T-helper 17 cell (primary cell): ENCODE measurements at places on chromosomes 4 and X.
A peak's percentile ranks its signal among the peaks of the same experiment; 100 is the strongest.

- no peaks in the 10 kb centered on the region for H3K4me1 ChIP-seq
- peaks cover 33% of the 10 kb centered on the region for H3K27me3 ChIP-seq
- H3K36me3 ChIP-seq, result no peaks in the 10 kb centered on the region
- H3K4me3 ChIP-seq, result no peak overlapping the region
- no peak for DNase-seq
These were observed 43.9 kb upstream of the PDLIM5 start for GRCh38 chr4:94407846-94408245.

DNA sequence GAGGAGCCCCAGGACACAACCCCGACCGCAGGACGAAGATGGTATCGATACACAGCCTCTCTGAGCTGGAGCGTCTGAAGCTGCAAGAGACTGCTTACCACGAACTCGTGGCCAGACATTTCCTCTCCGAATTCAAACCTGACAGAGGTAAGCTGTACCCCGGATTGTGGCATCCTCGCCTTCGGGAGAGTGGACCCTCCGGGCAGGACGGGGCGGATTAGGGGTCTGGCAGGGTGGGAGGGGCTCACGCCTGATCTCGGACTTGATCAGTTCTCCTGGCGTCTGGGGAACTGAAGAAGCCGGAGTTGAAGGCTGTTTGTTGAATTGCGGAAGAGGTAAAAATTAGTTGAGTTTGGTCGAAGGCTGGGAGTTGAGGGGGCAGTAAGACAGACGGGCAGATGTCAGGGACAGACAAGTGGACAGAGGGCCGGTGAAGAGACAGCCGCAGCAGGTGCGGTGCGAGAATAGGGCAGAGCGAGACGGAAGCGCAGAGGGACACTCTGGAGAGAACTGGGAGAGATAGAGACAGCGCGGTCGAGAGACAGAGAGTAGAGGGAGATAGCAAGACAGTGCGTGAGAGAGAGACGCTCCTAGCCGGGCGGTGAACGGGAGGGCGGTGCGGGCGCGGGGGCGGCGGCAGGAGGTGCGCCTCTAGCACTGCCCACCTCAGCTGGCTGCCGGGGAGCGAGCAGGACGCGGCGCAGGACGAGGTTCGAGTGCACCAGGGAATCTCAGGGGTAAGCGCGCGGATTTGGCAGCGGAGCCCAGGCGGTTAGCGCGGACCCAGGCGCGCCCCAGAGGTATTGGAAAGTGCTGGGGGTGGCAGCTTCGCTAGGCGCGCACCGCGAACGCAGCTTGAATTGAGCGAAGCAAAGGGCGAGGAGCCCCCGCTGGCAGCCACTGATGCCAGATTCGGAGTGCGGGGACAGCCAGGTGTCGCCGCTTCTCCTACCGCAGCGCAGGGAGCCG, 23.9 kb downstream of the ARHGAP36 start:
- peaks cover 46% of the 10 kb centered on the region for H3K27me3 ChIP-seq
- H3K4me3 ChIP-seq, result no peak overlapping the region
- no peaks in the 10 kb centered on the region for H3K4me1 ChIP-seq
- no peak overlapping the region for H3K27ac ChIP-seq

GRCh38 chr4:150212485-150212884, 134.2 kb downstream of the DCLK2 start:
- H3K27ac ChIP-seq, result no peak overlapping the region
- H3K27me3 ChIP-seq, result peaks cover 32% of the 10 kb centered on the region
- no peaks in the 10 kb centered on the region for H3K36me3 ChIP-seq
- H3K4me1 ChIP-seq, result no peaks in the 10 kb centered on the region
- no peak overlapping the region for H3K4me3 ChIP-seq
- no peak for DNase-seq

GRCh38 chr4:80171656-80172055, 25.6 kb upstream of the PRDM8 start:
- peak overlapping the region; percentile 98 for H3K27ac ChIP-seq
- peaks cover 2% of the 10 kb centered on the region for H3K36me3 ChIP-seq
- H3K4me3 ChIP-seq, result peak overlapping the region; percentile 71
- H3K4me1 ChIP-seq, result peaks cover 41% of the 10 kb centered on the region
- DNase-seq, result no peak

GRCh38 chr4:7286170-7286569, 93.8 kb downstream of the SORCS2 start:
- H3K27me3 ChIP-seq, result peaks cover 44% of the 10 kb centered on the region
- no peak overlapping the region for H3K27ac ChIP-seq
- DNase-seq, result no peak
- no peak overlapping the region for H3K4me3 ChIP-seq
- peaks cover 3% of the 10 kb centered on the region for H3K36me3 ChIP-seq
- peaks cover 2% of the 10 kb centered on the region for H3K4me1 ChIP-seq

GRCh38 chr4:73917081-73917501, 47.9 kb downstream of the CXCL1 start:
- H3K36me3 ChIP-seq, result no peaks in the 10 kb centered on the region
- no peak overlapping the region for H3K27ac ChIP-seq
- no peaks in the 10 kb centered on the region for H3K4me1 ChIP-seq
- H3K4me3 ChIP-seq, result no peak overlapping the region
- H3K27me3 ChIP-seq, result no peaks in the 10 kb centered on the region
- DNase-seq, result no peak

DNA sequence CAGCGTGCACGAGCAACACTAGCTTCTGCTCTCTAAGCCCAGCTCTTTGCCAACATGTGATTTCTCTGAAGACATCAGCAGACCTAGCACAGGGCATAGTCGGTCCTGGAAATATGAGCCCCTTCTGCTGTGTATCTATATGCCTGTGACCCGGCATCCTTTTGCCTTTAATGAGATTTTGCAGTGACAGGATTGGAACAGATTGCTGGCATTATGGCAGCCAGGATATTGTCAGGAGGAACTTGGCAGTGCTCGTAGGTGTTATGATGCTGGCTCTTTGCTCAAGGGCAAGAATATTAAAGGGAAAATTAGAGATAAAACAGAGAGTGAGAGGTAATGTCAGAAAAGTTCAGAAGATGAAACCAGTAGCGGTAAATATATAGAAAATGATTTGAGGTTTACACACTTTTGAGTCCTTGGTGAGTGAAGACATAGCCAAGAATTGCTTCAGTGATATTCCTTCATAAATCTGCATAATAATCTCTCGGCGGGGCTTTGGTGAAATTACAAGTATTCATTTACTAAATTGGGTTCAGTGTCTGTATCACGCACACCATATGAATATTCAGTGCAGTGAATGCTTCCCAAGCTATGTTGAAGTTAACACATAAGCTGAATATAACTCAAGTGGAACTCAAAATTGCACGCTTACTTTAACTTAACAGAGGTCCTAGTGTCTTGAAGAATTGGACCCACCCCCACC, 502.1 kb upstream of the NR3C2 start:
- H3K4me3 ChIP-seq, result no peak overlapping the region
- DNase-seq, result no peak
- H3K36me3 ChIP-seq, result no peaks in the 10 kb centered on the region
- no peaks in the 10 kb centered on the region for H3K4me1 ChIP-seq
- no peak overlapping the region for H3K27ac ChIP-seq
- H3K27me3 ChIP-seq, result peaks cover 5% of the 10 kb centered on the region

DNA sequence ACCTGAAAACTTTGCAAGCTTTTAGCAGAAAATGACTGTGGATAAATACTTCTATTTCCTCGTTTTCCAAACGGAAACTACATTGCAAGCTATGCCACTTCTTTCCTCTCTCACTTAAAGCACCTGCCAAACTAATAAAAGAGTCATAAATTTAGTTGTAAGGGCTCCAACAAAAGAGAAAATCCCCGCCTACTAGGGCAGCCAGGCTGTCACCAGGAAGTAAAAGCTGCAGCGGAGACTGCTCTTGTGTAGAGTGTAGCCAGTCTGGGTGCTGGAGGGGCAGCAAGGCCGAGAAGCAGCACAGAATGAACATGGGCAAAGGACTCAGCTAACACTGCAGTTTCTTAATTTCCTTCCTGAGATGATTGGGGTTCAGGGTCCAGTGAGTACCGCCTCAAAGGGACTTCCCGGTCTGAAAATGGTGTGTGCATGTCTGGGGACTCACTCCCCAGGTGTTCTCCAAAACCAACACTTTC, 89.3 kb upstream of the MAML3 start:
- H3K4me1 ChIP-seq, result peaks cover 14% of the 10 kb centered on the region
- H3K27ac ChIP-seq, result peak overlapping the region; percentile 19
- H3K27me3 ChIP-seq, result peaks cover 28% of the 10 kb centered on the region
- H3K36me3 ChIP-seq, result no peaks in the 10 kb centered on the region

- H3K36me3 ChIP-seq, result no peaks in the 10 kb centered on the region
- H3K4me3 ChIP-seq, result no peak overlapping the region
- H3K27ac ChIP-seq, result no peak overlapping the region
- no peak for DNase-seq
- no peaks in the 10 kb centered on the region for H3K4me1 ChIP-seq
- H3K27me3 ChIP-seq, result peaks cover 17% of the 10 kb centered on the region
These were observed 112.4 kb downstream of the RNF150 start for GRCh38 chr4:141020801-141021261.

- DNase-seq, result no peak
- H3K36me3 ChIP-seq, result no peaks in the 10 kb centered on the region
- no peaks in the 10 kb centered on the region for H3K4me1 ChIP-seq
- H3K4me3 ChIP-seq, result no peak overlapping the region
These were observed 15.4 kb upstream of the FHDC1 start for GRCh38 chr4:152920768-152921167.

GRCh38 chr4:145779319-145779801, 99.4 kb downstream of the C4orf51 start:
- peaks cover 9% of the 10 kb centered on the region for H3K36me3 ChIP-seq
- H3K4me3 ChIP-seq, result no peak overlapping the region
- H3K27ac ChIP-seq, result no peak overlapping the region
- H3K4me1 ChIP-seq, result no peaks in the 10 kb centered on the region
- H3K27me3 ChIP-seq, result no peaks in the 10 kb centered on the region

GRCh38 chr4:26503844-26504243, 13.6 kb upstream of the CCKAR start:
- H3K27me3 ChIP-seq, result peaks cover 21% of the 10 kb centered on the region
- H3K4me1 ChIP-seq, result no peaks in the 10 kb centered on the region
- DNase-seq, result no peak
- no peak overlapping the region for H3K27ac ChIP-seq
- no peak overlapping the region for H3K4me3 ChIP-seq
- peaks cover 3% of the 10 kb centered on the region for H3K36me3 ChIP-seq

- H3K27me3 ChIP-seq, result peaks cover 28% of the 10 kb centered on the region
- H3K36me3 ChIP-seq, result no peaks in the 10 kb centered on the region
- H3K27ac ChIP-seq, result no peak overlapping the region
These were observed 209.3 kb downstream of the UGT8 start for GRCh38 chr4:114807759-114808404.

DNA sequence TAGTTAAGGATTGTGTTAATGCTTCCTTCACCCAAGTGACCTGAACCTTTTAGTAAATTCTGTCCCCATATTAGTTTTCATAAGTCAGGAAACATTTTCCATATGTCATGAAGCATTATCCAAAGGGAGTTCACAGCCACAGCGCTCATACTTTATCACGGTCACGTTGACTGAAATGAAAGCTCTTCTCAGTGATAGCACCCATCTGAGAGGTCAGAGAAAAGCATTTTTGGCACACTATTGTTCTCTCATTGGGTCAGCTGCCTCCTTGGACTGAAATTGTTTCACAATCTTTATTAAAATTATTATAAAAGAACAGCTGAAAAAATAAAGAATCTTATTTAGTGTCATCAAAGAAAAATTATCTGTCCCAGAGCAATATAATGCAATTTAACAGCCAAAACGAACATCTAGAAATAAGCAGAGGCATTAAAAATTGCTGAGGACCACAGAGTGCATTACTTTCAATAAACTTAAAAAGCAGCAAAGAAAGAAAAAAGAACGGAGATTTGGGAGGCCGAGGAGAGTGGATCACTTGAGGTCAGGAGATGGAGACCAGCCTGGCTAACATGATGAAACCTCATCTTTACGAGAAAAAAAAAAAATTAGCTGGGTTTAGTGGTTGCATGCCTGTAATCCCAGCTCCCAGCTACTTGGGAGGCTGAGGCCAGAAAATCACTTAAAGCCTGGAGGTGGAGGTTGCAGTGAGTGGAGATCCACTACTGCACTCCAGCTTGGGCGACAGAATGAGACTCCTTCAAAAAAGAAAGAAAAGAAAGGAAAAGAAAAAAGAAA, 680.8 kb upstream of the FAM241A start:
- no peaks in the 10 kb centered on the region for H3K4me1 ChIP-seq
- no peaks in the 10 kb centered on the region for H3K36me3 ChIP-seq
- H3K27ac ChIP-seq, result no peak overlapping the region
- H3K4me3 ChIP-seq, result no peak overlapping the region
- no peak for DNase-seq
- H3K27me3 ChIP-seq, result no peaks in the 10 kb centered on the region

DNA sequence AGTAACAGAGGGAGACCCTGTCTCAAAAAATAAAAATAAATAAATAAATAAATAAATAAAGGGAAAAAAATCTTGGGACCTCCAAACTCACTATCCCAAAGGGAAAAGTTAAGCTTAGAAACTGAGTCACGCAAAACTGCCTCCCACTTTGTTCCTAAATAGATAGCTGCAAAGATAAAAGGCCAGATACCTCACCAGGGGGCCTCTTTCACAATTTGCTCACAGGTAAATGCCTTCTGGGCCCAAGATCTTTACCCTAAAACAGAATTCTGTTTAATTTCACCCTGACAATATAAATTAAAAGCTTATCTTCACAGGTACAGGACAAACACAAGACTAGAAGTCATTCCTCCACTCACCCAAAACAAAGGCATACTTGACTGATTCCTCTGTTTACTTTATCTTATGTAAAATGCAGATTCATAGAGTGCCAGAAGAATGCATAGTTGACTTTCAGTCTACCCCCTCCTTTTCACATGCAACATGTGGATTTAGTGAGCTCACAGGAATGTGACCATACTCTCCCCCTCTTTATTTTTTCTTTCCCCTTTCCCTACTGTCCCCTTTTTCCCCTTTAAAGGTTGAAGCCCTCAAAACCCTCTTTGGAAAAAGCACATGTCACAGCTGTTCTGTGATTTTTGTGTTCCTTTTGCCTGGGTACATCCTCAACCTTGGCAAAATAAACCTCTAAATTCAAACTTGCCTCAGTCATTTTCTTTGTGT, 23.4 kb downstream of the ELF2 start:
- no peak overlapping the region for H3K27ac ChIP-seq
- peaks cover 3% of the 10 kb centered on the region for H3K36me3 ChIP-seq
- peaks cover 18% of the 10 kb centered on the region for H3K4me1 ChIP-seq
- DNase-seq, result no peak
- H3K4me3 ChIP-seq, result no peak overlapping the region

DNA sequence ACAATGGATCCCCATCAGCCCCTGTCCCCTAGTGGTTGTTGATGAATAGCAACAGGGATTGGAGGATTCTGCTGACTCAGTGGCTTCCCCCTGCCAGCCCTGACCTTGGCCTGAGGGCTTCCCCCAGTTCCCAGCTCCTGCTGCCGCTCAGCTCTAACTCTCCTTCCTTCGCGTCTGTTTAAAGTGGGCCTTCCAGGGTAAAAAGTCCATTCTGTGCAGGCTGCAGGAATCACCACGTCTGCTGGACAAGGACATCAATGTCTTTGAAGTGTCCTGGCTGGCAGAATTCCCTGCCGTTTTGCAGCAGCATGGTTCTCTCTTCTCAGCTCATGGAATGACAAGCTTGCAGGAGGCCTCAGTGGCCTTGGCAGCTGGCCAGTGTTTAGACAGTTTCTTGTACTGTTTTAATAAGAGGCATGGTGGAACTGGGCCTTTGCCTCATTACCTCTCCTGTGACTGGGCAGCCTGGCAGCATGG, 152.5 kb upstream of the STX18 start:
- no peak overlapping the region for H3K27ac ChIP-seq
- H3K4me1 ChIP-seq, result peaks cover 2% of the 10 kb centered on the region
- H3K36me3 ChIP-seq, result no peaks in the 10 kb centered on the region
- no peaks in the 10 kb centered on the region for H3K27me3 ChIP-seq
- no peak overlapping the region for H3K4me3 ChIP-seq

- DNase-seq, result no peak
- H3K36me3 ChIP-seq, result no peaks in the 10 kb centered on the region
- peaks cover 13% of the 10 kb centered on the region for H3K27me3 ChIP-seq
- no peak overlapping the region for H3K27ac ChIP-seq
- H3K4me1 ChIP-seq, result no peaks in the 10 kb centered on the region
These were observed 121.3 kb downstream of the NWD2 start for GRCh38 chr4:37365888-37366287.
